GM03348 (cell line): ENCODE measurements at places on chromosomes 3 and 15.

GRCh38 chr15:56496635-56497034 lies 31.7 kb upstream of the MNS1 start:
- DNase-seq, result peak; percentile 81

DNA sequence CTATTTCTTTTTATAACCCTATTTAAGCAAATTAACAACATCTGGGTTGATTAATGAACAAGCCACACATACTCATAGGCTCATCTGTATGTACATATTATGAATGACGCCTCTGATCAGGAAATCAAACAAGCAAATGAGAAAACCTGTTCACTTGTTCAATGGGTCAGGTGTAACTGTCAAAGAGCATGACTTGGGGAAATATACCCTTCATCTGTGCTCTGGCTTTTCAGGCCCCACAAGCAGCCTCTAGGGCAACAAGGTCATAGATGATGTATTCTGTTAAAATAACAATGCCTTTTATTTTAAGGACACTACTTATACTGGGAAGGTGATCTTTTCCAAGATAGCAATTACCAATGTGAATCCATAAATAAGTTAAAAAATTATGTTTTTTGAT lies 102.0 kb downstream of the RBMS3 start:
- DNase-seq, result no peak

GRCh38 chr3:69290006-69290405 lies 95.9 kb downstream of the FRMD4B start:
- no peak for DNase-seq

- no peak for DNase-seq
These were observed 48.8 kb downstream of the PIK3CB start for GRCh38 chr3:138785951-138786350.

DNA sequence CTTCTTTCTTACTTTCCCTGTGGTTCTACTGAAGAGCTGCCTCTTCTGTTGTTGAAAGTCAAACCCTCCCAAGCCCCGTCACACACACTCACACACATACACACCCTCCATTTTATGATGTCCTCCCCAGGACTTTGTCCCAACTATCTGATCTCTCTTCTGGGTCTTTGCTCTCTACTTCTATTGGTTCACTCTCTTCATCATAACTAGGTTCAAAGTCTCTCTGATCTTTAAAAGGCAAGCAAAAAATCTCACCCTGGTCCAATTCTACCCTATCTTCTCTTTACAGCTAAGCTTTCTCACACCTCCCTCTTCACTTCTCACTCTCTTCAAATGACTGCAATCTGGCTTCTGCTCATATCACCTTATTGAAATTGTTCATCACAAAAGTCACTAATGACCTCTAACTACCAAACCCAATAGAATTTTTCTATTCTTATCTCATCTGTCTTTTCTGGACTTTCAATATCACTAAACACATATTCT lies 34.8 kb downstream of the LRRFIP2 start:
- DNase-seq, result no peak

- DNase-seq, result no peak
These were observed 209.2 kb upstream of the NR2F2 start for GRCh38 chr15:96121086-96121920.

GRCh38 chr3:131630807-131631206 lies 128.0 kb upstream of the MRPL3 start:
- DNase-seq, result peak; percentile 60

DNA sequence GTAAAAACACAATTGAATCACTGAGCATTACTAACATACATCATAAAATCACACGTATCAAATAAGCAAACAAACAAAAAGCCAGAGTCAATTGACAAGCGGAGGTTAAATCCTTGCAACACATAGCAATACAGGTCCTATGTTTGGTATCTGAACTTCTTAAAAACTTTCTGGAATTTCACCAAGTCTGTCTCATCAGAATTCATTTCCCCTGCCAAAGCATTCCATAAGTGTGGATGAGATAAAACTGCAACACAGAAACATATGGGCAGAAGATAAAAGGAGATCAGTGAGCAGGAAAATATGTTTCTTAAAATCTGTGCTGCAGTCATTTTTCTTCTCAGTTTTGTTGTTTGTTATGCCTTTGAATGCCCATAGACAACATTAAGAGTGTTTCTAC lies 1155.5 kb downstream of the TBL1XR1 start:
- DNase-seq, result peak; percentile 29

- DNase-seq, result no peak
These were observed 31.8 kb upstream of the RARB start for GRCh38 chr3:25396251-25396650.

DNA sequence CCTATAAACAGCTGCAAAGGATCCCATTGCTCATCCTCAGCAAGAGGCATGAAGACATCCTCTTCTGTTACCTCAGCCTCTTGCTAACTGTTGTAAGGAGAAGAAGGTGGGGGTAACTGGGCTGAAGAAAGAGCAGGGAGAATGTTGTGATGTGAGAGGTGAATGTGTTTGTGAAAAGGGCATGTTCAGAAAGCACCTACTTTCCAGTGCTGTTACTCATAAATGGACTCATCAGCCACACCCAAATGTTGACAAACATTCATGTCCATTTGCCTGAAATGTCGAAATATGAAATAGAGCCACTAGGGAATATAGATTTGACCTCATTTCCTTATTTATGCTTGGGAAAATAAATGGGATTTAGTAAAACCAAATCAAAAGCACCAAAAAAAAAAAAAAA lies 12.6 kb downstream of the SLC24A1 start:
- DNase-seq, result no peak

- DNase-seq, result no peak
These were observed 4.9 kb upstream of the C3orf49 start for GRCh38 chr3:63814237-63814636.

DNA sequence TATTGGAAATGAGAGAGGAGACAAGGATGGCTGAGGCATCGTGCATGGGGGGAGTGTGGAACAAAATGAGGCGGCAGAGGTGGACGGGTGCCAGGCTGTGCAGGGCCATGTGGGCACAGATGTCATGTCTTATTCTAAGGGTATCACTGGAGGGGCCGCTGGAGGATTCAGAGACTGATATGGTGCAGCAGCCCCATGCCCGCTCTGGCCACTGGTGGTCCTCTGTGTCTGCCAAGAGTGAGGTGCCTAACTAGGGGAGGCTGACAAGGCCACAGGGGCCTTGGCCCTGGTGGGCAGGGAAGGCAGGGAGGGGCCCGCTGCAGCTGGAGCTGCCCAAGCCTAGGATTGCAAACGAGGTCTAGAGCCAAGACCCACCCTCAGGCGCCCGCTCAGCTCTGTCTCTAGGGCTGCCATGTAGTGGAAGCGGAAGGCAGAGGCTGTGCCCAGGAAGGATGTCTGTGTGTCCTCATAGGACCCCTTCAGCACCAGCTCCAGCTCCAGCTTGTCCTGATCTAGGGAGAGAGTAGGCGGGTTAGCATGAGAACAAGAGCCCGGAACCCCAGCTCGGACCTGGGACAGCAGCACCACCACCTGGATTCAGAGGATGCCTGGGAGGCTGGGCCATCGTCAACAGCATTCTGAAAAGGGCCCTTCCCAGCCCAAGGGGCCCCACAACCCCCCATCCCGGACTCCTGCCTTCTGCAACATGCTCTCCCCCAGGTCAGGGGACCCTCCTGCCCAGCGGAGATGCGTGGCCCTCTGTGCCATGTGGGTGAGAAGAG lies 11.3 kb downstream of the PLA2G4D start:
- DNase-seq, result no peak
